T-cell (primary cell): ENCODE measurements at places on chromosomes 4 and X. TPM values are rescaled to one million over a fixed set of nuclear protein-coding genes. Genes with fewer than 3 reads are reported as not detected.

The PCSK1N gene
- 9.1 TPM for total RNA-seq

The SORCS2 gene
- total RNA-seq: not detected

The FABP2 gene
- total RNA-seq: not detected

The ZMYM3 gene
- total RNA-seq: 23.6 TPM

The STK26 gene
- total RNA-seq: 28.5 TPM

The SAGE1 gene
- not detected for total RNA-seq

The NAP1L3 gene
- total RNA-seq: 6.0 TPM

The PDGFC gene
- 0.43 TPM for total RNA-seq

The MAGEE1 gene
- total RNA-seq: 15.5 TPM

DNA sequence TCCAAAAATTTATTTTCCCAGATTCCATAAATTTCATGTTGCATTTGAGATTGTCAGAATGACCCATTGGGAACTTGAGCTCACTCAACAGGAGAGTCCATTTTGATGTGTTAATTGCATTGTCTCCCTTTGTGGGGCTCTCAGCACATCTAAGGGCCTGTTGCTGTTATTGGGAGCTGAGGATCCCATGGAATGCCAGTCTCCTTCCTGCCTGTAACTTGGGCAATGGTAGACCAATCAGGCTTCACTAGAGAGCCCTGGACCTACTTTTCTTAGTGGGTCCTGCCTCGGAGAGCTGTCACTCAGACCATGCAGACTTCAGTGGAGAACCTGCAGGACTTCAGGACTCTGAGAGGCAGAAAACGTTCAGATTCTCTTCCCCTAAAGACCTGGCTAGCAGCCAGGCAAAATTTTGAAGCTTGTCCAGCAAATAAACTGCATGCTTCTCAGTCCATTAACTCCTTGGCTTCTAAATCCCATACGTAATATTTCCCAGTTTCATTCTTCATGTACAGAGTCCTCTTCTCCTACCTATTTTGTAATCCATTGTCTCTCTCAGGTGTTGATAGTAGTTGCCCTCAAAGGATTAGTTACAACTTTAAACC, 25.1 kb downstream of the OCRL start:
- H3K4me1 ChIP-seq: peaks cover 3% of the 10 kb centered on the region
- H3K27me3 ChIP-seq: no peaks in the 10 kb centered on the region
- H3K36me3 ChIP-seq: peaks cover 3% of the 10 kb centered on the region

DNA sequence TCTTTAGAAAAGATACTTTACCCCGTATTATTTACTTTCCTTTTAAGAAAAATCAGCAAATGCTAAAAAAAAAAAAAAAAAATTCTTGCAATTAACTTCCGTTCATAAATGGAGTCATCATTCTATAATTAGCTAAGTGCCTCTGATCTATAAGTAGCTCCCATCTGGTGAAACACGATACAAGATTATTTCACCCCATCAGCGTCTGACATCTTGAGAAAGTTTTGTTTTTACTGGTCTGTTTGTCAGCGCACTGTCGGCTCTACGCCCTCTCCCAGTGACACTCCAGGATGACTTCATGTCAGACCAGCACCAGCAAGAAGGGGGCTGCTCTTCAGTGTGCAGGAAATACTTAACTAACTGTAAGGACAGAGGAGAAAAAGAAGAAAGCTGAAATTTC, 108.3 kb downstream of the AFAP1 start:
- peak overlapping the region; percentile 50 for H3K27ac ChIP-seq
- no peaks in the 10 kb centered on the region for H3K27me3 ChIP-seq
- H3K4me1 ChIP-seq: peaks cover 40% of the 10 kb centered on the region

- H3K4me3 ChIP-seq: no peak overlapping the region
- DNase-seq: peak; percentile 12
- no peaks in the 10 kb centered on the region for H3K36me3 ChIP-seq
- H3K4me1 ChIP-seq: peaks cover 7% of the 10 kb centered on the region
- no peaks in the 10 kb centered on the region for H3K27me3 ChIP-seq
- peak overlapping the region; percentile 23 for H3K27ac ChIP-seq
Measured at GRCh38 chrX:39969099-39969818, 128.5 kb downstream of the BCOR start.

DNA sequence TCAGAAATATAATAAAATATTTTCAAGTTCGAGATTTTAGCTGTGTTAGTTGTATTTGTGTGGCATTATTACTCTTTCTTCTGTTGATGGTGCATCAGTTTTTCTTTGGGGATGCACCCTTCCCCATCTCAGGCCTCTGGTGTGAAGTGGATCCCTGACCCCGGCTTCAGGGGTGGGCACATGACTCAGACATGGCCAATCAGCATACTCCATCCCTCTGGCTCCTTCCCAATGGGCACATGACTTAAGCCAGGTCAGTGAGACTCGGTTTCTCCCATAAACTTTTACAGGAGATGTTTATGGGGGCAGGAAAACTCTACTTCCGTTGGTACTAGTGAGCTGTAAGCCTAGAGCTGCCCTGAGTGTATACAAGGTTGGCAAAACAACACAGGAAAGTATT, 3.0 kb upstream of the KIT start:
- H3K4me1 ChIP-seq: peaks cover 25% of the 10 kb centered on the region
- peaks cover 30% of the 10 kb centered on the region for H3K27me3 ChIP-seq
- H3K27ac ChIP-seq: no peak overlapping the region
- DNase-seq: no peak

- peak; percentile 69 for DNase-seq
- H3K4me1 ChIP-seq: no peaks in the 10 kb centered on the region
- no peak overlapping the region for H3K4me3 ChIP-seq
- no peaks in the 10 kb centered on the region for H3K36me3 ChIP-seq
- peak overlapping the region; percentile 71 for H3K27ac ChIP-seq
Measured at GRCh38 chr4:7649741-7650531, 215.2 kb upstream of the PSAPL1 start.

DNA sequence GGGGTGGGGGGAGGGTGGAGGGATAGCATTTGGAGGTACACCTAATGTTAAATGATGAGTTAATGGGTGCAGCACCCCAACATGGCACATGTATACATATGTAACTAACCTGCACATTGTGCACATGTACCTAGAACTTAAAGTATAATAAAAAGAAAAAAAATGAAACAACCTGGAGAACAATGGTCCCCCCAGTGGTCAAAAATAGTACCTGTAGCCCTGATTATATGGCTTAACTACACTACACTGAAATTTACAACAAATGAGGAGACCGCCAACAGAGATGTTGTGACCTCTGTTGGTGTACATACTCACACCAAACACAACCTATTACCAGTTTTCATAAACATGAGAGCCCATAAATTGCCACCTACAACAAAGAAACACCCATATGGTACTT, 7.3 kb upstream of the MAGEE1 start:
- DNase-seq: no peak
- H3K36me3 ChIP-seq: no peaks in the 10 kb centered on the region
- no peaks in the 10 kb centered on the region for H3K27me3 ChIP-seq
- no peak overlapping the region for H3K4me3 ChIP-seq
- H3K4me1 ChIP-seq: no peaks in the 10 kb centered on the region

DNA sequence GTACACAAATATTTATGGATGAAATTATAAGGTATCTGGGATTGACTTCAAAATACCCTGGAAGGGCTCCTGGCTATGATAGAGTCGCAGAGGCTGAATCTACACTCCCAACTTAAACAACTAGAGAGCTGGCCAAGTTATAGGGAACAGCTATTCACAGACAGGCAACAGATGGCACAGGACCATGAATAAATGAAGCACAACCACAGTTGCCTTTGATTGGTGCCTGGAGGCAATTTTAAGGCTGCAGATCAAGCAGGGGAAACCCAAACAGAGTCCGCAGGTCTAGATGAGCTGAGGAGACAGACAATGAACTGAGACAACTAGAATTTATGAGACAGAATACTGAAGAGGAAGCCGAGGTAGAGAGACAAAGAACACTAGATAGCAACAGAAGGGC, 155.9 kb downstream of the EVC2 start:
- DNase-seq: no peak
- H3K4me3 ChIP-seq: no peak overlapping the region
- H3K36me3 ChIP-seq: no peaks in the 10 kb centered on the region
- H3K27me3 ChIP-seq: no peaks in the 10 kb centered on the region
- H3K4me1 ChIP-seq: no peaks in the 10 kb centered on the region

GRCh38 chr4:15331930-15332329, 95.9 kb upstream of the C1QTNF7 start:
- H3K4me3 ChIP-seq: no peak overlapping the region
- no peaks in the 10 kb centered on the region for H3K27me3 ChIP-seq
- no peak overlapping the region for H3K27ac ChIP-seq
- no peaks in the 10 kb centered on the region for H3K4me1 ChIP-seq
- no peaks in the 10 kb centered on the region for H3K36me3 ChIP-seq
- no peak for DNase-seq

GRCh38 chr4:3047464-3048286, 26.7 kb downstream of the HTT-AS start:
- H3K4me1 ChIP-seq: peaks cover 31% of the 10 kb centered on the region
- peak overlapping the region; percentile 60 for H3K27ac ChIP-seq
- no peaks in the 10 kb centered on the region for H3K27me3 ChIP-seq
- no peaks in the 10 kb centered on the region for H3K36me3 ChIP-seq
- peak; percentile 69 for DNase-seq

DNA sequence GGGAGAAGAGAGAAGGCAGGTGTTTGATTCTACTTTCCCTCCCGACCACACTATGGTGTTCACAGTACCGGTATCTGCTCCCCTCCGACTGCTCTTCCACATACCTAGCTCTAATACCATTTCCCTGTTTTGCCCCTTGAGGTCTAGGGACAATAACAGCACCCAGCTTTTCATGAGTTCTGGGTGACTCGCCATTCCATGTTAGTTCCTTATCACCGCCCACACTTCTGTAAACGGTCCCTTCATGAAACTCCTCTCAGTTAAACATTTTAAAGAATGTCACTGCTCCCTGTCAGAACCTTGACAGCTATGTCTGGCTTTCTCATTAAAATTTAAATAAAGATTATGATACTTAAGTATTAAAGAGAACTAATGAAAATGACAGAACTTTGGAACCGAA, 136.7 kb downstream of the ADAMTS3 start:
- no peak for DNase-seq
- H3K36me3 ChIP-seq: no peaks in the 10 kb centered on the region
- no peak overlapping the region for H3K27ac ChIP-seq
- H3K27me3 ChIP-seq: no peaks in the 10 kb centered on the region
- H3K4me3 ChIP-seq: no peak overlapping the region

DNA sequence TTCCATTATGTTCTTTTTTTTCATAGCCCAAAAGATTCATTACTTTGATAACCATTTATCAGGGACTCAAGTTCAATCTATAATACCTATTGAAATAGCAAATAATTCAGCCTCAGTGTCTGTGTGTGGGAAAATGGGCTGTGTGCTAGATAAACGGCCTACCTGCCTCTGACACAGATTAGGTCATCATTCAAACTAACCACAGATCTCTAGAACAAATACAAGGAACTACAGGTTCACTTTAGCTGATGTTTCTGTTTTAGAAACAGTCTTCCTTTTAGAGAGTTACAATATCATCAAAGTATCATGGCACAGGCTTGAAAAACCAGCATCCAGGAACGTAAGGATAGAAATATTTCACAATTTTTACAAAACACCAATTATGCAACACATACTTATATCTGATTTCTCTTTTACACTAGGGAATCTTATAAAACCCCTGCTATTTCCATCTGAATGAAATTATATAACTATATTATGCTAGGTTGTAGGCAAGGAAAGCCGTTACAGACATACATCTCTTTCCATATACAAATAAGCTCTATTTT, 56.6 kb upstream of the MAB21L2 start:
- no peak for DNase-seq
- H3K4me3 ChIP-seq: no peak overlapping the region
- no peaks in the 10 kb centered on the region for H3K27me3 ChIP-seq
- H3K36me3 ChIP-seq: no peaks in the 10 kb centered on the region
- H3K27ac ChIP-seq: no peak overlapping the region
- H3K4me1 ChIP-seq: no peaks in the 10 kb centered on the region

DNA sequence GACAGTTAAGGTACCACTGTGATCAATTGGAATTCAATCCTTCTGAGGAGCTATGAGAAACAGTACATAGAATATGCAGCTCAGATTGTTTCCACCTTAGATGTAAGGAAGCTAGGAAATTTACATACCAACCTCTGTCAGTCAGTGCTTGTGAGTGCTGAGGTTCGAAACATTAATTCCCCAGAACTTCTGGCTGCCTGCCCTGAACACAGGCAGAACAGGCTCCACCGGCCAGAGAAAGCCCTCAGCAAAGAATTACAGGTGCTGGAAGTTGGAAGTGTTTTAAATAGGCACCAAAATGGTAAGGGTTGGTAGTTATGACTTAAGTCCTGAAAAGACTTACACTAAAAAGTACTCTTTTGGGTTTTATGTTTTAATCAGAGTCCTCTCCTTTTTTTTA, 651.8 kb downstream of the C4orf33 start:
- no peak for DNase-seq
- no peaks in the 10 kb centered on the region for H3K36me3 ChIP-seq
- no peak overlapping the region for H3K4me3 ChIP-seq

- H3K36me3 ChIP-seq: no peaks in the 10 kb centered on the region
- H3K27ac ChIP-seq: no peak overlapping the region
- peaks cover 38% of the 10 kb centered on the region for H3K27me3 ChIP-seq
- peaks cover 8% of the 10 kb centered on the region for H3K4me1 ChIP-seq
Measured at GRCh38 chr4:182145334-182145905, 97.8 kb upstream of the TENM3 start.

GRCh38 chr4:148704291-148704690, 262.1 kb upstream of the NR3C2 start:
- H3K4me1 ChIP-seq: no peaks in the 10 kb centered on the region
- H3K4me3 ChIP-seq: no peak overlapping the region
- no peak overlapping the region for H3K27ac ChIP-seq
